NCI-H2107 (cell line): ENCODE measurements at places on chromosomes 3 and 15.

GRCh38 chr3:49882166-49882565 is 12.5 kb upstream of the CAMKV start:
- DNase-seq: no peak

DNA sequence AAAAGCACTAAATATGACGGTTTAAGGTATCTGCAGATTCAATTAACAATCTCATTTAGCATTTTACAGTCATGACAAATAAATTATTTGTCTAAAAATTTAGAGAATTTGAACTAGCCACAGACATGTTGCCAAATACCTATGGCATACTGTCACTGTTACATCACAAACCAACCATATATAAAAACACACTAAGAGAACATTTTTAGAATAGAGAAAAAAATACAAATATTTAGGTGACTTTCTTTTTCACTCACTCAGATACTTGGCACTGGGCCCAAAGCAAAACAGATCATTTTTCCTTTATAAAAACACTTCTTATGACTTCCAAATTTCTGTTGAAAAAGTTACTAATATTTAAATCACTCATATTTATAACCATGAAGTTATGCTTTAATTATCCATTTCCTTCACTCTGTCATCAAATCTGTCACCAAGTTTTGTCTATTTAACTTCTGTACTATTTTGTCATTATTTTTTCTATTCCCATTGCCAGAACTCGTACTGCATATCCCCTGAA is 644.7 kb downstream of the OTOL1 start:
- DNase-seq: no peak

- DNase-seq: no peak
Measured at GRCh38 chr3:195896361-195897080, 11.8 kb downstream of the TNK2 start.

DNA sequence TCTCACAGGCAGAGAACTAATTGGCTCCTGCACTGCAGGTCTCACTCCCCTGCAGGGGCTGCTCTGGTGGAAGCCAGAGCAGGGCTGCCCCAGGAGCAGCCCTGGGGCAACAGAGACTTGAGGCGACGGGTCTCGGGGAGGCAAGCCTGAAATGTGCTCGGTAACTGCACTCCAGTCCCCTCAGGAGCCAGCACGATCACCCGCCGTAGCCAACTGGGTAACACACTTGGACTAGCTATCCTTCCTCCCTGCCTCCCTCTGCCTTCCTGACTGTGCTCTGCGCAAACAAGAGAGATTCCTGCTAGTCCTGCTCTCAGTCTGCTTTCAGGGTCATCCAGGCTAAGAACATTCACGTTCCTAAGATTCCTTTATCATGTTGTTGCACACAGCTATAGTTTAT is 140.7 kb upstream of the NSMCE3 start:
- no peak for DNase-seq

- DNase-seq: no peak
Measured at GRCh38 chr15:101029971-101030661, 111.0 kb downstream of the LRRK1 start.

DNA sequence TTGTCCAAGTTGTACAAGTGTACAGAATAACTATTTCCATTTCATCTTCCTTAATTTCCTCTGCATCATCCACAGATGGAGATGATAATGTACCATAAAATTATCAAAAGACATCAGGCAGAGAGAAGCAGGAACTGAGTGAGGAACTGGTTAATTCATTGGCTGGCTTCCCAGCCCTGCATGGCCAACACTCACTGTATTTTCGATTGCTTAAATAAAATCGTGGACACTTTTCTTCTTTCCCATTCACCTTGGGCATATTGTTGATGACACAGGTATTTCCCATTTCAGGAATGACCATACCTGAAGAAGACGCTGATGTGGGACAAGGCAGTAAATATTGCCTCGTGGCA is 144.2 kb upstream of the ABHD17C start:
- no peak for DNase-seq

GRCh38 chr3:23221136-23221535 is 18.0 kb downstream of the UBE2E2 start:
- no peak for DNase-seq

GRCh38 chr3:126287536-126288241 is 69.5 kb downstream of the KLF15 start:
- peak; percentile 64 for DNase-seq

- DNase-seq: no peak
Measured at GRCh38 chr15:67146875-67147381, 81.5 kb downstream of the SMAD3 start.

- DNase-seq: no peak
Measured at GRCh38 chr3:59237121-59237520, 187.3 kb upstream of the CFAP20DC start.
